Renal pelvis (tissue), 12 donors: ENCODE measurements at places on chromosomes 4 and X. TPM values are rescaled to one million over a fixed set of nuclear protein-coding genes. Genes with fewer than 3 reads are reported as not detected.

SPARCL1 gene
- polyA plus RNA-seq = 8.8 TPM

DNA sequence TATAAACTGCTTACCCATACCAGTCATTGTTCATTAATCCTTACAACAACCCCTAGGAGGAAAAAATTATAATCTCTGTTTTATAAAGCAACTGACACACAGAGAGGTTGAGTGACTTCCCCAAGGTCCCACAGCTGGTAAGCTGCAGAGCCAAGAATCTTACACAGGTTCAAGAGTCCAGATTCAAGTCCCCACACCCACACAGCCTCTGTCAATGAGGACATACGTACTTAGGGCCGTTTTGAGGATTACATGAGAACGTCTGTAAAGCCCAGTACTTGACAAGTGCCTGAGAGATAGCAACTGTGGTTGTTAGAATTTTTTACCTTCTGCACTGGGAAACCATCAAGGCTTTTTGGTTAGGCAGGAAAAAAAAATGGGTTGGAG, 556 bp upstream of the SLC25A43 start:
- DNase-seq = no peak

DNA sequence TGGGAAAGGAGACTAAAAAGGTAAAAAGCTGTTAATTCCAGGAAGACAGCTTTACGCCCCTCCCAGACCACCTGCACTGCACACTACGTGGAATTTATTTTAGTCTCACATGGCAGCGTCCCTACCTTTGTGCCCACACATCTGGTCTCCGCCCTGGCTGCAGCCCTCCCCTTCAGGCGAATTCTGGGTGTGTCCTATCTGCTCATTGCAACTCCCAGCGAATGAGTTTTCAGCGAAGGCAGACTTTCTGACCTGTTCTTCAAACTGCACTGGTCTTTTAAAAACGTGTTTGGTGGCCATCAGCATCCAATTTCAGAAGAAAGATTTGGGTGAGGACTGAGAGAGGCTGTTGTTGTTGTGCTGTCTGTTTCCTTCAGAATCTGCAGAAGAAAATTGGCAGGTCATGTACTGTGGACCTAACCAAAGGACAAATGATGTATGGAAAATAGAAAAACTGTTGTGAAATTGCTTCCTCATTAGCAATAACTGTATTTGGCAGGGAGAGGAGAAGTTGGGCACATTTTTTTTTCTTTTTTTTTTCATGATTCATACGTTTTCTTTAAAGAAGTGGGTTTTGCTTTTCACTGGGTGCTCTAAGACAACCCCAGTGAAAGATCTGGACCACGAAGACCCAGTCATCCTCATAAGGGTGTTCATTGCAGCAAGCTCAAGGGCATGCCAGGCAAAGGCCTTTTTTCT, 4.2 kb downstream of the TLR8 start:
- DNase-seq = no peak

- DNase-seq = no peak
These were observed 134.6 kb upstream of the NPY2R start for GRCh38 chr4:155073852-155074251.
